ENCODE measurements at places on chromosomes 5 and 9. TPM values are rescaled to one million over a fixed set of nuclear protein-coding genes. Genes with fewer than 3 reads are reported as not detected.

GABRA1 gene
- total RNA-seq = 0.29 TPM

UGT3A1 gene
- total RNA-seq = 34.4 TPM

ASS1 gene
- total RNA-seq = 140 TPM

CNOT8 gene
- 62.7 TPM for total RNA-seq

RUSC2 gene
- 30.4 TPM for total RNA-seq

PPP3R2 gene
- total RNA-seq = 0.23 TPM

CDC20B gene
- total RNA-seq = 0.29 TPM

LCN2 gene
- 7.1 TPM for total RNA-seq

ANKRA2 gene
- total RNA-seq = 44.4 TPM

PCDHGA3 gene
- 4.8 TPM for total RNA-seq

MYORG gene
- total RNA-seq = 7.0 TPM

PCDHB3 gene
- total RNA-seq = 5.3 TPM

PCDHA9 gene
- 0.58 TPM for total RNA-seq

ITGA2 gene
- total RNA-seq = 25.0 TPM

PCDHB7 gene
- total RNA-seq = 4.4 TPM

ENTPD8 gene
- total RNA-seq = 1.1 TPM

FAM221B gene
- not detected for total RNA-seq

SLIT3 gene
- 40.6 TPM for total RNA-seq

PTGDS gene
- 43.3 TPM for total RNA-seq

DDX4 gene
- not detected for total RNA-seq

ITK gene
- total RNA-seq = 0.99 TPM

PCDHB11 gene
- total RNA-seq = 8.5 TPM

NIPAL4 gene
- total RNA-seq = 0.47 TPM

TMEM215 gene
- 0.88 TPM for total RNA-seq

FBP2 gene
- 26.9 TPM for total RNA-seq

CTNND2 gene
- 1.1 TPM for total RNA-seq

RMRP gene
- total RNA-seq = 36,863 TPM

GNPDA1 gene
- total RNA-seq = 31.5 TPM

RGS7BP gene
- 9.8 TPM for total RNA-seq

HK3 gene
- 11.3 TPM for total RNA-seq

ADAMTS12 gene
- 26.5 TPM for total RNA-seq

NPR3 gene
- 27.6 TPM for total RNA-seq

BHMT2 gene
- 31.5 TPM for total RNA-seq

CDHR2 gene
- 10.1 TPM for total RNA-seq

MEGF10 gene
- 5.7 TPM for total RNA-seq

TLX3 gene
- total RNA-seq = not detected

IL13 gene
- total RNA-seq = not detected

NOXA1 gene
- 5.3 TPM for total RNA-seq

SPATA6L gene
- 6.5 TPM for total RNA-seq

BTNL8 gene
- total RNA-seq = 0.47 TPM

SPATA31A3 gene
- total RNA-seq = not detected

TBC1D9B gene
- 100 TPM for total RNA-seq

NAIP gene
- 28.1 TPM for total RNA-seq

CENPK gene
- total RNA-seq = 9.3 TPM

ABO gene
- 5.1 TPM for total RNA-seq

PCDHA11 gene
- 0.82 TPM for total RNA-seq

PAEP gene
- not detected for total RNA-seq

RNF183 gene
- 3.1 TPM for total RNA-seq

PTGES gene
- 9.1 TPM for total RNA-seq

TMEM252 gene
- total RNA-seq = 5.7 TPM

TRIO gene
- 239 TPM for total RNA-seq

MAMDC2 gene
- total RNA-seq = 5.7 TPM

ADGRD2 gene
- total RNA-seq = not detected

NSD1 gene
- total RNA-seq = 83.3 TPM

GPRIN1 gene
- 0.93 TPM for total RNA-seq

GFI1B gene
- total RNA-seq = 2.0 TPM

CFAP157 gene
- total RNA-seq = 1.5 TPM

Measured in metanephros (tissue), 2 donors.